Activated CD4-positive, alpha-beta T cell treated with anti-CD3 and anti-CD28 coated beads, Interleukin-2, amount 50 U/mL, for 24 hours (primary cell): ENCODE measurements at places on chromosomes 3 and 15.
A peak's percentile ranks its signal among the peaks of the same experiment; 100 is the strongest.

- no peak for DNase-seq
These were observed 93.3 kb downstream of the OXNAD1 start for GRCh38 chr3:16358336-16358735.

GRCh38 chr3:31676556-31676955, 143.8 kb downstream of the STT3B start:
- DNase-seq: no peak

DNA sequence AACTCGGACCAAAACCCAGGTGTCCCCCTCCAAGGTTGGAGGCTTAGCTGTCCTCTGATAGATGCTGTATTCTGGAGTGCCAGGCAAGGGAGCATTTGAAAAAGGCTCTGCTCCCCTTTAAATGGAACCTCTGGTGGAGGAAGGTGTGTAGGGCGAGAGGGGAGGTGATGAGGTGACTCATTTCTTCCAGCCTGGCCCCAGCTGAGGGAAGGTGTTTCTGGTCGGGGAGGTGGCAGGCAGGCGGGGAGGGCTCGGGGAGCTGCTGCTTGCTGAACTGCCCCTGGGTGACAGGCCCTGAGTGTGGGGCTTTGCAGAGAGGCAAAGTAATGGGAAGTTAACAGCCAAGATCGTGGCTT, 18.8 kb downstream of the PSTPIP1 start:
- DNase-seq: peak; percentile 88

DNA sequence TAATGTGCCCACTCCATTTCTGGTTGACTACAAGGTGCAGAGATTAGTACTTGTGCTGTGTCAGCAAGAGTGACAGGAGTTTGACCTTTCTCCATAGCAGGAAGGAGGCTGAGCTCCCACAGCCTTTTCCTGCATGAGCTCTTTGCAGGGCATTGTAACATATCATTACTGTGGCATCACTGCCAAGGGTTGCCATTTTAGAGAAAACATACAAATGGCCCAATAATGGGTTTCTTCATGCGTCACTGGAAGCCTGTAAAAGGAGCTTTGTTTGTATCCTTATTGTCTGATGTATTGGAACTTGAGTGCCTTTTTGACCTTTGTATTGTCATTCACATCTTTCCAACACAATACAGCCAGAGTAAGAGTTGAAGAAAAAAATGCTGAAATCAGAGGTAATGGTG, 323.0 kb upstream of the CDIN1 start:
- DNase-seq: no peak

DNA sequence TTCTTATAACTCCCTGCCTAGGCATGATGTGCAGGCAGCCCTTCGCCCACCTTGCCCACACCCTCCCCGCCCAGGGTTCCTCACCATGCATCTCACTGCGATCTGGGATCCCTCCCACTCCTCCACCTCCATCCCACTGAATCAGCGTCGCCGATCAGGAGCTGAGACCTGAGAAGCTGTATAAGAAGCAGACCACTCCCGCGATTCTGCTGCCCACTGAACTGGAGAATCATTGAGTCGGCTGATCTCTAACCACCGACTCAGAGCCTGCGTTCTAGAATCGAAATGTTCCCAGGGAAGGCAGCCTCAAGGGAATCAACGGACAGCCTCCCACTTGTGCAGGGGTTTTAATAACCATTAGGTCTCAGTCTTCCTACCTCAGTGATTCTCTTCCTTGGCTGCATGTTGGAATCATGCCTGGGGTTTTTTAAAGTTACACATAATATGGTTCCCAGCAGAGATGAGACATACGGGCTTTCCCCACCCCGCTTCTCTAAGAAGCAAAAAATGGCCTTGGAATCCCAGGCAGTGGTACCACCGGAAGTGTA, 60.2 kb downstream of the TMEM44 start:
- no peak for DNase-seq

DNA sequence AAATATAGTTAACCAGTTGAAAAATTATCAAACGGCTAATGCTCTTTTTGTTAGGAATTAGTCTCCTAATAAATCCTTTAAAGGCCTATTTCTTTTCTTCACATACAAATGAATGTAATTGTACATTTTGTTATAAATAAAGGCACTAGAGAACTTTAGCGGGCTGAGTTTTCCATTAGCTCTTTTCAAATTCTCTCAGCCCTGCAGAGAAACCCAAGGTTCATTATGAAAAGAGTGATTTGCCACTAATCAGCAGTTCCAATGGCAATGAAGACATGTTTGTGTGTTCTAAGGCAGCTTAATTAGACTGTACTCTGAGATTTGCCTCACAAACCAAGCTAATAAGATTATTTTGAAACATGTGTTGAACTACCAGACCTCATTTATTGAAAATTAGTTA, 64.6 kb upstream of the P2RY1 start:
- DNase-seq: no peak

DNA sequence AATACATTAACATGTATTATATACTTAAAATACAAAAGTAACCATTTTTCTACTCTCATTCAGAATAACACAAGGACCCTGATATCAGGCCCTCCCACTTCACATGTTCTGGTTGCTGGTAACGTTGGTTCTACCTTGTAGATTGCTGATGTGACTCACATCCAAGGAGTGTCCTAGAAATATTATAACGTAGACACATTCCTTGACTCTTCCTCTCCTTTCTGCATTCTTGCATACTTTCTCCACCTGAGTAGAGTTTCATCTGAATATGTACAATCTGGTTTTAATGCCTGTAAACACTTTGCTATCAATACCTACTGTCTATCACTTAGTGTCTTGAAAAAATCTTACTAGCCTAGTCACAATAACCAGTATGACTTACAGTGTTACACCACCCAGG, 35.0 kb upstream of the NEDD4 start:
- DNase-seq: no peak
